ENCODE measurements at places on chromosomes 16 and 17.

- peak; percentile 30 for DNase-seq
Measured at GRCh38 chr16:29961127-29961478, 776 bp upstream of the TMEM219 start.

- no peak for DNase-seq
Measured at GRCh38 chr17:81210868-81211267, 11.9 kb downstream of the CEP131 start.

- no peak for DNase-seq
Measured at GRCh38 chr16:10405386-10405939, 19.6 kb downstream of the ATF7IP2 start.

GRCh38 chr16:11004973-11005610, 60.7 kb downstream of the CLEC16A start:
- no peak for DNase-seq

DNA sequence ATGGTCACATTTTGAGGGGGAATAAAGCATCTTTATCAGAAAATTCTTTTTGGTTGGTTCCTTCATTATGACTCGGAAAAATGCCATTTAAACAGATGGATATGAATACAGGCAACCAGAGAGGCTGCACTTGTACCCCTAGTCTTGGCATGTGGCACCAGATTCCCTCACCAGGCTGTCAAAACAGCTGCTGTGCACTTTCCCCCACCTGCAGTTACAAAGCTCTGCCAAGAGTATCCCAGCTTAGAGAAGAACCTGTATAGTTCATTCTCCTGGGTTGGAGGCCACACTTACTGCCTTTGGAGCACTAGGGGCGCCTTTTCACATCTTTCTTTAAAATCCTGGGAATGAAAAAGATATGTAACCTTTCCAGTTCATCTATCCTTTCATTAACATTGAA, 190.3 kb downstream of the KIF2B start:
- peak; percentile 31 for DNase-seq

GRCh38 chr17:8490256-8491023, 54.8 kb downstream of the NDEL1 start:
- no peak for DNase-seq

- DNase-seq, result no peak
Measured at GRCh38 chr17:45164734-45165269, 3.1 kb downstream of the HEXIM2 start.
